ENCODE measurements at places on chromosomes 1 and 21.

GRCh38 chr1:109980324-109981003 is 4.1 kb upstream of the AHCYL1 start:
- no peak for DNase-seq

- DNase-seq: peak; percentile 10
Observed at GRCh38 chr1:71650119-71650518, 569.3 kb upstream of the ZRANB2 start.

- no peak for DNase-seq
Observed at GRCh38 chr1:45971922-45972531, 160.4 kb downstream of the PIK3R3 start.

- DNase-seq: peak; percentile 43
Observed at GRCh38 chr1:88802950-88803349, 88.4 kb downstream of the GTF2B start.

GRCh38 chr1:5373281-5373680 is 618.9 kb downstream of the NPHP4 start:
- no peak for DNase-seq

DNA sequence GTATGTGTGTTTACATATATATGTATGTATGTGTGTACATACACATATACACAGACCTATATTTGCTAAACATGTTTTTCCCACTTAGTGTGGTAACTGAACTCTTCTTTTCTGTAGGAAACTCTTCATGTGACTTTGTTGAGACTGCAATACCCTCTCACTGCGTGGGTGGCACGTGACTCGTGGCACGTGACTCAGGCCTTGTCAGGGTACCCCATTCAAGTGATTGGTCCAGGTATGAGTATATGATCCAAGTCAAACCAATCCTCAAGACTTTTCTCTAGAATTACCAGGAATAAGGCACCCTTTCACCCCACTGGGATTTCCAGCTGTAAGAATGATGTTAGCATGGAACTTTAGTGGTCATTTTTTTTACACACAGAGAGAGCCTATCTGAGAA is 149.2 kb upstream of the KCNK2 start:
- DNase-seq: no peak

GRCh38 chr1:219350172-219350931 is 176.7 kb downstream of the LYPLAL1 start:
- DNase-seq: no peak

DNA sequence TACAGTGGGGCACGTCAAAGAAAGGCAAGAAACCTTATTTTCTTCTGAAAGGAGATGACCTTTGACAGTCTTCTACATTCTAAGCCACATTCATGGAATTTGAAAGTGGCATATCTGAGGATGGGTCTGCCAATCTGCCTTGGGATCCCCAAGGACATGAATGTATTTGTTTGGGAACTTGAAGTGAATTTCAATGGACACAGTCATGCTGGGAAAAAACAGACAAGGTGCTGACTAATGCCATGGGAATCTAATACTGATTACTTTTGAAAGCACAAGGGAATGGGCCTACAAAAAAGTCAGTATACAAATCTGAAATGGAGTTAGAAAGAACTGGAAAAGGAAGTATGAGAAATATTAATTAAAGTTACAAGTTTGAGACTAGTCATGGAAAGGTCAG is 128.8 kb downstream of the KCNJ6 start:
- peak; percentile 77 for DNase-seq

GRCh38 chr1:219088778-219089557 is 84.7 kb upstream of the LYPLAL1 start:
- DNase-seq: peak; percentile 79

- DNase-seq: peak; percentile 86
Observed at GRCh38 chr1:45521413-45522323, at the start of gene PRDX1. TSS of gene PRDX1 (minus strand) at chr1:45521884. CDS start at chr1:45519043, 2,841 bp downstream.

DNA sequence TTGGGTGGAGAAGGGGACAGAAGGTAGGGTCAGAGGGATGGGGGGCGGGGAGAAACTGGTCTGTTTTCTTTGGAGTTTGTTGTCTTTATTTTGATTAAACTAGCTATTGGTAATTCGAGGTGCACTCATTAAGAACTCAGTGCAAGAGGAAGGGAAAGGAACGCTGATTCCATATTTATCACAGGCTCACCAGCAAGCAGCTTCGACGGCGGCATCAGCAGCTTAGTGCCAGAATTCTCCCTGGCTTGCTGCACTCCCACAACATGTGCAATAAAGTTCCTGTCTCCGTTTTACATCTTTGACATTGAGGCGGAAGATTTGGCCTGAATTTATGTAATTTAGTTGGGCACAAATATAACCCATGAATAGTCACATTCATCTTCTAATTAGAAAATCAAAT is 57.6 kb downstream of the PEX14 start:
- DNase-seq: no peak

GRCh38 chr1:240824238-240824637 is 212.3 kb upstream of the GREM2 start:
- no peak for DNase-seq

GRCh38 chr1:229952670-229953520 is 114.1 kb upstream of the GALNT2 start:
- DNase-seq: no peak

DNA sequence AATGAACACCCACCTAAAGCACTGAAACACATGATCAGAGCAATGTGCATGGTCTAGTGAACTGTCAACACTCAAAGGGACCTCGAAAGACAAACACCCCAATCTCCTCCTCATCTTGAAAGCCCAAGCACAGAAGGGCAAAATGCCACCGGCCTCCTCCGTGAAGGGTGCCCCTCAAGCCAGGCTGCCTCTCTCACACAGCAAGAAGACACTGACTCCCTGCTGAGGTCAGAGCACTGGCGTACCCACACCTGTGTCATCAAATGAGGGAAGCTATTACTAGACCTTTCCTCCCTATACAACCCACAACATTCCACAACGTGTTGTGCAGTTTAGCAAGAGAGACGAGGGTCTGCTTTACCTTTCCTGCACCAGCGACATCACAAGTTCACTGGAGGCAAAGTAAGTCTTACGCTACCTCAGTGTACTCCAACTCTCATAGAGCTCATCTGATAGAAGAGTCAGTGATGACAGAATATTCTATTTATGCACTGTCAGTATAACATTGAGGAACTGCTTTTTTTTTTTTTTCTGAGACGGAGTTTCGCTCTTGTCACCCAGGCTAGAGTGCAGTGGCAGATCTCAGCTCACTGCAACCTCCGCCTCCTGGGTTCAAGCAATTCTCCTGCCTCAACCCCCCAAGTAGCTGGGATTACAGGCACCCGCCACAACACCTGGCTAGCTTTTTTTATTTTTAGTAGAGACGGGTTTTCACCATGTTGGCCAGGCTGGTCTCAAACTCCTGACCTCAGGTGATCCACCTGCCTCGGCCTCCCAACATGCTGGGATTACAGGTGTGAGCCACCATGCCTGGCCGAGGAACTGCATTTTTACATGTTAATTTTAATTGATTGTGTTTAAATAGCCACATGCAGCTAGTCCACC is 3.3 kb downstream of the SH3BP5L start:
- no peak for DNase-seq

DNA sequence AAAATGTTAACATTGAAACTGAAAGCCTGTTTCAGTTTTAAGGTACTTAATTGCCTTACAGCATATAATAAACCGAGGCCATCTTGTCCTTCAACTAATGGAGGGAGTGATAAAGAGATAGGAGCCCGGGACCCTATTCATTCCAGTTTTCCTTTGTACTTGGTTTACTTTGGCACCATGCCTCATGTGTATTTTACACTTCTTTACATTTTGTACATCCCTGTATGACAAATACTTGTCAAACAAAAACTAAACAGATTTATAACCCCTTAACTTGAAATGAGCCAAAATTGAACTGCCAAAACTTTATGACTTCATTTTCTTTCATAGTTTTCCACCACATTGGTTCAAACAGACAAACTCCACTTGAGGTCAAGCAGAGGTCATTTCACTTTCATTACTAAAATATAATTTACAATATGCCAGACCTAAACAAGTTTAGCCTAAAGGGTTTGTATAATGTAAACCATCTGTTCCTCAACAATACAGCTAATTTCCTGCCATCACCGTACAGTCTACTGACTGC is 30.9 kb upstream of the UBE2U start:
- DNase-seq: peak; percentile 18

GRCh38 chr1:111802110-111802509 is 46.4 kb downstream of the DDX20 start:
- DNase-seq: no peak

DNA sequence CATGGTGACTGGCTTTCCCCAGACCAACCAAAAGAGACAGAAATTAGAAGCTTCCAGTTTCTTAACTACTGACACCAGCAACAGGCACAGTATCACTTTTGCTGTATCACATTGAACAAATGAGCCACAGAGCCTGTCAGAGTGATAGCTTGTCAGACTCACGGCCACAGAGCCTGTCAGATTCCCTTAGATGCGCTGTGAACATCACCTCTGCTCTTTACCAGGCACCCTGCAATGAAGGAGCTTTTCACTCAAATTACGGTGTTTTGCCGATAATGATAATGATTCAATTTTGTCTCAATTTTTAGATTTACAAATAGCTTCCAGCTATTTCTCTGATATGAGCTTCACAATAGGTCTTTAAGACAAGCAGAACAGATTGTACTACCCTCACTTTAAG is 107.9 kb upstream of the GNG12 start:
- no peak for DNase-seq

DNA sequence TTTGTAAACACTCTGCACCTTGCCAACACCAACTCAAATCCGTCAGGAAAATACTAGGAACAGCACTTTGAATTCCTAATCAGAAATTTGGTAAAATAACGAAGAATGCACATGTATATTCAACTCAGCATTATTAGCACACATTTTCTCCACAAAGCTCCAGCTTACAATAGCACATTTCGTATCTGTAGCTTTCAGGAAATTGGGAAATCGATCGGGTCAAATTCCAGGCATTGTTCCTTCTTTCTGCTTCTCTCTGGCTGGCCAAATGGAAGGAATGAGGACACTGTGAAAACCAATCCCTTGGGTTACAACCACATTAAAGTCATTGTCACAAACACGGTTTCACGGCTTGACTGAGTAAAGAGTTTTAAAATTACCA is 58.6 kb downstream of the NPHP4 start:
- DNase-seq: no peak
